ENCODE measurements at places on chromosomes 4 and X. TPM values are rescaled to one million over a fixed set of nuclear protein-coding genes. Genes with fewer than 3 reads are reported as not detected.

Gene ADH4
- not detected for total RNA-seq

Gene DUX4
- not detected for total RNA-seq

Gene CCKAR
- not detected for total RNA-seq

Gene KCTD8
- 3.3 TPM for total RNA-seq

Gene NXT2
- total RNA-seq: 9.6 TPM

Gene CCDC120
- 1.1 TPM for total RNA-seq

Gene SATL1
- not detected for total RNA-seq

Gene ODAM
- not detected for total RNA-seq

Gene SORCS2
- total RNA-seq: not detected

Gene GPR82
- not detected for total RNA-seq

Gene MAGEB17
- total RNA-seq: not detected

Gene STBD1
- 3.5 TPM for total RNA-seq

Gene TSPAN7
- 2.7 TPM for total RNA-seq

Gene TGIF2LX
- total RNA-seq: not detected

Gene POU3F4
- total RNA-seq: not detected

Gene AGA
- total RNA-seq: 17.1 TPM

Gene RNF113A
- total RNA-seq: 14.9 TPM

Gene UFSP2
- total RNA-seq: 27.5 TPM

Gene SLIT2
- 2.4 TPM for total RNA-seq

Gene CT45A10
- total RNA-seq: not detected

Gene CXCL6
- total RNA-seq: 0.67 TPM

Gene HDX
- total RNA-seq: 6.9 TPM

Gene WAS
- 0.13 TPM for total RNA-seq

Gene GPAT3
- 4.5 TPM for total RNA-seq

Gene TCEAL7
- 5.3 TPM for total RNA-seq

Gene XG
- 0.49 TPM for total RNA-seq

Gene LDB2
- 39.4 TPM for total RNA-seq

Gene DMRTC1B
- not detected for total RNA-seq

Gene AADAT
- total RNA-seq: 1.1 TPM

Gene C4orf54
- total RNA-seq: under 0.01 TPM

Gene CXCL9
- not detected for total RNA-seq

Gene HSFX2
- not detected for total RNA-seq

Gene RGN
- total RNA-seq: 0.20 TPM

Gene NXF2B
- total RNA-seq: not detected

Gene PCDH10
- 0.25 TPM for total RNA-seq

Gene GLRA2
- not detected for total RNA-seq

Gene CSN1S1
- not detected for total RNA-seq

Gene PCSK1N
- total RNA-seq: not detected

Gene GAGE12J
- total RNA-seq: not detected

Gene GRIA3
- total RNA-seq: not detected

Gene EXOC1L
- not detected for total RNA-seq

Gene CXCL8
- 254 TPM for total RNA-seq

Gene CSAG1
- not detected for total RNA-seq

Gene FRG2
- not detected for total RNA-seq

Gene TBC1D8B
- total RNA-seq: 3.1 TPM

Gene XPNPEP2
- not detected for total RNA-seq

Measured in mammary microvascular endothelial cell (primary cell).